ENCODE measurements at places on chromosomes 4 and X.

DNA sequence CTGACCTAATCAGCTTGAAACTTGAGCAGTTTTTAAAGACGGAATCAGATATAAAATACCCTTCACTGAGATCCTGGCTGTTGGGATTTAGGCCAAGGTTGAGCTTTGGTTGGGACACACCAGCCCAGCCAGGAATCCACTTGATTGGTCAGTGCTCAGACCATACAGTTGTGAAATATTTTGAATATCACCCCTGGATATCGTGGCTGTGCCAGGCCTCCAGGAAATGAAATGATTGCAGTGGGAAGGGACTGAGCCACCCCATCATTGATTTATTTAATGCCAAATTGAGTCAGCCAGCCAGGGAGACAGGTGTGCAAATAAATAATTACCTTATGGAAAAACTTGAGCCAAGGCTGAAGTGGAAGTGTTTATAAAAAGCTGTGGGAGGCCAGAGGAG lies 128.4 kb upstream of the SCML1 start:
- no peak for DNase-seq

GRCh38 chrX:44235534-44235933 lies 107.9 kb downstream of the EFHC2 start:
- no peak for DNase-seq

GRCh38 chrX:40310447-40310846 lies 212.7 kb upstream of the BCOR start:
- no peak for DNase-seq

DNA sequence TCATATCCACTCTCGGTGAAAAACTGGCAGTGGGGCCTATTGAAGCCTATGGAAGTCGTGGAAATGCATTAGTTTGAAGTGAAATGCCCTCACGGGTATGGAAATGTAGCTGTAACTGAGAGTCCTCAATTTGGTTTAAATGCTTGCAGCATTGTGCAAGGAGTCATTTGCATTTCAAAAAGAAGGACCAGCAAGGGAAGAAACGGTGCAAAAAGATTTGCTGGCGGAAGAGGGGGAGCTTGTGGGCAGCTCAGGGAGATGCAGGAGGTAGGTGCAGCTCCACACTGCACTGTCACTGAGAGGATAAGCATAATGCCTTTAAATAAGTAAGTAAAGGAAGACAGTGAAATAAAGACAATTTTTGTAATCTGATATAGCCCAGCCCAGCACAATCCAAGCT lies 400.4 kb upstream of the DIPK2B start:
- no peak for DNase-seq

GRCh38 chr4:133555671-133556070 lies 406.6 kb downstream of the PCDH10 start:
- DNase-seq, result no peak

DNA sequence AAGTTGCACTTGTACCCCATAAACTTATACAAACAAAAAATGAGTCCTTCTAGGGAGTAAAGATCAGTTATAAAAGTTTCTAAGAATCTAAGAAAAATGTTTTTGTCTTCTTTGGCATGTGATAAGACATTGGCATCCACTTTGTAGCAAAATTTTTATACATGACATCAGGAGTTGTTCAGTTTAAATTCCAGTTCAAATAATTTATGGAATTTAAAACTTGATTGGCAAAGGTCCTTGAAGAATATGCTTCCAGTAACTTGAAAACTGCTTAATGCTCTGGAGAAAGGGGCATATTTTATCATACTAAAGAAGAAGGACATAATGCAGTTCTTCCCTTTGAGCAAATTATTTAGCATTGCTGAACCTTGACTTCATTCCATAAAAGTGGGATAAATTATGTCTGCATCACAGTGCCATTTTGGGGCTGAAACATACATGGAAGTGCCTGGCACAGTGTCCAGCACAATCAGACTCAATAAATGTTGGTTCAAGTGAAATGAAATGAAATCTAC lies 163.3 kb upstream of the IL15 start:
- DNase-seq, result no peak

GRCh38 chr4:39792529-39792928 lies 94.6 kb downstream of the UBE2K start:
- DNase-seq, result no peak

DNA sequence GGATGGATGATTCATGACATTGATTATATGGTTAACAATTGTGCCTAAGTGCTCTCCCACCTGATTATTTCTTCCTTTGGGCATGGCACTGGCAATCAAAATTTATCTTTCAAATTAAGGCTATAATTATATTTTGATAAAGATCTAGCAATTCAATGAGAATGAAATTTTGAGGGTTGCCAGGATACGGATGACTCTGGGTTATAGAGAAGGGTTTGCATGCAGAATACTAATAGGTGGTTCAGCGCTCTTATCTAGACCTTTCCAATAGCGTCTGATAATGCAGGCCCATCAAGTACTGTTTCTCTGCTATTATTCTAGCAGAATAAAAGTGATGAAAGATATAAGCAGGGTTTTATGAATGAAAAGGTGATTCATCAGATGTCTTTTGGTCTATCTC lies 74.9 kb upstream of the SCML1 start:
- no peak for DNase-seq

GRCh38 chr4:177405508-177405907 lies 36.7 kb downstream of the AGA start:
- DNase-seq, result no peak

- DNase-seq, result no peak
These were observed 197.6 kb upstream of the FAM9B start for GRCh38 chrX:9231491-9231890.

DNA sequence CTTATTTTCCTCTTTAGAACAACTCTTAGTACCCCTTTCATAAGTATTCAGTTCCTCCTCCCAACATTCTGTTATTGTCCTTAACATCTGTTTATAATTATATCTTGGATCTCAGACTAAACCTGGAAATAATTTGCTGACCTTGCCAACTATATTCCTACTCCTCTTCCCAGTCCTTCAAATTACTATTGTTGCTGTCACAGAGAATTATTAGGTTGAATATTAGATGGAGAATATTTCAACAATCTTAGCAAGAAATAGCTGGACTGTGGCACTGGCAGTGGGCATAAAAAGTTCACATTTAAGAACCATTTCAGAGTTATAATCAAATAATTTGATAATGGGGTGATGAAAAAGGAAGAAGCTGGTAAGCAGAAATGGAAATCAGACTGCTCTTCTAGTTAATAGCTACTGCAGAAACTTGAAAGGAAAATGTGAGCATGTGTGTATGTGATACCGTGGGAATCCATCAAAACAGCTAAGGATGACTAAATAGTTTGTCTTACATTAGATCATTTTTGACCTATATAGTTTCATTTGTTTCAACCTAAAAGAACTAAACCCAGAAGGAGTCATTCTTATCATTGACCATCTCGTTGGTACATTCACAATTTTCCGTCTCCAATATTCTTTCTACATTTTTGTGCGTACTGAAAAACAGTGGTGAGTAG lies 43.3 kb upstream of the PRDM8 start:
- no peak for DNase-seq

DNA sequence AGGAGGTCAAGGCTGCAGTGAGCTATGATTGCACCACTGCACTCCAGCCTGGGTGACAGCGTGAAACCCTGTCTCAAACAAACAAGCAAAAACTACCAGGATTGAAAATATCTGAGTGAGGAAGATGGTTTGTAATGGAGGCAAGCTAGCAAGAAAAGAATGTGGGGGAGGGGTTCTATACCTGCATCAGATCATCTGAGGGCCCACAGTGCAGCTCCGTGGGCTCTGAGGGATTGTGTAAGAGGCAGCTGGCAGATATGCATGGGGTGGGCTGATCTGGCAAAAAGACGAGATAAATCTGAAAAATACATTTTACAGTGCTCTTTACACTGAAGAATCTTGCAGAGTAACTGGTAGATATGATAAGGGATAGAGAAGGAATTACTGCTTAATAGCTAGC lies 28.9 kb upstream of the CHRNA9 start:
- no peak for DNase-seq

- no peak for DNase-seq
These were observed 115.1 kb downstream of the RBM47 start for GRCh38 chr4:40514497-40514951.

GRCh38 chrX:43750248-43750676 lies 94.2 kb downstream of the MAOA start:
- peak; percentile 10 for DNase-seq

DNA sequence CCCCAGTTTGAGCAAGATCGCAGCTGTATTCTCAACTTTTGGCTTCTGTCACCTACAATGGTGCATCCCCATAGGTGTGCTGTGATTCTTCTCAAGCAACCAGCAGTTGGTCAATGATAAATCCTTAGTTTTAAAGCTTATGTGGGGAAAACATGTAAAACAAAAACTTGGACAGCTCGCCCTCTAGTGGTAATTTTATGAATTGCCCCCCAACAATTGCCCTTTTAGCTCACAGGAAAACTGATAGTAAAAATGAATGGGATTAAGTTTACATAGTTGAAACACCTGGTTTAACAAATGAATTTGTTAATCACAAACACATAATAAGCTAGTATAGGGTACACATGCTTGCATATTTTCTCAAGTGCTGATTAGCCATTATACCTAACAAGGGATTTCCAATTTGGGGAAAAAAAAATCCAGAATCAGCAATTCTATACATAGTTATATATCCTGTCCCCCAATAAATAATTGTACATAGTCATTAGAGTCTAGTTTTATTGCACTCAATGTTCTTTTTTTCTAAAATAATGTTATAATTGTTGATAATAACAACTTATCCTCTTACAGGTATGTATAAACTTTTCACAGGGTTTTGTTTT lies 30.1 kb downstream of the TEX13A start:
- DNase-seq, result no peak

DNA sequence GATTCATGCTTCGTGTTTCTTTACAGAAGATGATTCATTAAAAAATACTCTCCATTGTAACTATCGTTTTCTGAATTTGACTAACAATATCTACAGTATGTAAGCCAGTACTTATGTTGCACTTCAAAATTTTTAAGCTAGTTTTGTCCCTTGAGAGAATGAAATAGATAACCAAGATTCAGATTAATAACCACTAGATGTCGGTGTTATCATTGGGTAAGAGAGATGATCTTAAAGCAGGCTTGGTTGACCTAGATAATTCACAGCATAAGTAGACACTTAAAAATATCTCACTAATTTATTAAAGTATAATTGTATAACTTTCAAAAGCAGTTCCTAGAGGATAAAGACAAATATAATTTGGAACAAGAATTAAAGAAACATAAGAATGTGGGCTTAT lies 430.9 kb downstream of the C4orf33 start:
- no peak for DNase-seq
